ENCODE measurements at places on chromosomes 3 and 15.

DNA sequence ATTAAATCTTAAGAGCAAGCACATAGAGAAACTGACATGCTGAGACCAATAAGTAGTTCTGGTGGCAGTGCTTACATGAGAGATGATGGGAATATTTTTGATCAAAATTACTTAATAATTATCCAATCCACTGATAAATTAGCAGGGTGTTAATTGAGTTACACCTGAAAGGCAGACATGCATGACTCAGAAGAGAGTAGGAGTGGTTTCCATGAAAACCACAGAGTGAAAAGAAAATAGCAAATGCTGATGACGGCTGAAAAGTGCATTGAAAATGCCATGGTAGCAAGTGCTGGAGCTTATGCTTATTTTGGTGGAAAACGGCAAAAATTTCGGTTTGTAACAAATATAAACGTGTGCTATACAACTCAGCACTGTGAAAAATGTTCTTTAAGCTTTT lies 267.8 kb upstream of the LRRN1 start:
- no peak for DNase-seq

- no peak for DNase-seq
Measured at GRCh38 chr3:152348436-152349177, 79.9 kb downstream of the MBNL1 start.

DNA sequence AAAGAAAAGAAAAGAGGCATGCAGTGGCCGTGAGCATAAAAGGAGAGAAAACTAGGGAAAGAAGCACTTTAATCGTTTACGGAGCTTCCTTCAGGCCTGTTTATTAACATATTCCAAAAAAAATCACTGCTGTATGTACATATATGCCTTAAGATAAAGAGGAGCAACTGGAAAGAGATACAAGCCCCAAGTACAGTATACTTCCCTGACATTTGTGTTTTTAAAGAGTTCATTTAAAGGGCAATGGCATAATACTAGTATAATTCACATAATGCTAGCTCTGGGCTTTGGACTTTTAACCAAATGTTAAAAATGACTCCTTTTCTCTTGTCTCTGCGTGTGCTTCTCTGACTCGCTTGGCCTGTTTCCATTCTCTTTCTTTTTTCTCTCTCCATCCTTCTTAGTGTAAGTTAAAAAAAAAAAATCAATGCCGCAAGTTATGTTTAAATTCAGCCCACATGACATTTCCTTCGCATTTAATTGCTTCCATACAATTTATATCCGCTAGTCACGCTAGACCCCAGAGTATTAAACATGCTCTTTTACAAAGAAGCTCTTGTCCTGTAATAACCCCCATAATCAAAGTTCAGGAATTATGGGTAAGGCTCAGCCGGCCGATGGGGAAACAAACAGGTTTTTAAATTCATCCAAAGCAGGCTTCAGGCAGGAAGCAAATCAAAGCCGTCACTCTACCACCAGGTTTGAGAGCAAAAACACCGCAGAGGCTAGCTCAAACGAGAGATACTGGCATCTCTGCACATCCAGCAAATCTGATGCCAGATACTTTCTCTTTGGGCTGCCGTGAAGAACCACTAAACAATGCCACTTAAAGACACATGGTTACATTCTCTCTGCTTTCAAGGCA lies 19.4 kb downstream of the WWTR1 start:
- no peak for DNase-seq

- DNase-seq = no peak
Measured at GRCh38 chr3:42256135-42256819, 9.7 kb downstream of the CCK start.

DNA sequence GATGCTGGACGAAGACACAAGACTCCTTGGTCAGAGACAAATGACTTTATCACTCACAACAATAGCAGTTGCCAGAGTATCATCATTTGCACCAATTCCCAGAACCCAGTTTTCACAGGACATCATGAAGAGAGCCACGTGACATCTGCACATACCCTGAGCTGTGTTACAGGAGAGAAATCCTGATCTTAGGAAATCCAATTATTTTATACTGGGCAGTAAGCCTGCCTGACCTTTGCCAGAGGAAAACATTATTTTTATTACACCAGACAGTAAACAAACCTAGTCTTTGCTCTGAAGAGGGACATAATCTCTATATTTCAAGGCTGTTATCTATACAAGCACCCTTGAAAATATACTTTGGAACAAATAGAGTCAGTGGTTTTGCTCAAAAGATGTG lies 77.4 kb downstream of the ZBBX start:
- no peak for DNase-seq

DNA sequence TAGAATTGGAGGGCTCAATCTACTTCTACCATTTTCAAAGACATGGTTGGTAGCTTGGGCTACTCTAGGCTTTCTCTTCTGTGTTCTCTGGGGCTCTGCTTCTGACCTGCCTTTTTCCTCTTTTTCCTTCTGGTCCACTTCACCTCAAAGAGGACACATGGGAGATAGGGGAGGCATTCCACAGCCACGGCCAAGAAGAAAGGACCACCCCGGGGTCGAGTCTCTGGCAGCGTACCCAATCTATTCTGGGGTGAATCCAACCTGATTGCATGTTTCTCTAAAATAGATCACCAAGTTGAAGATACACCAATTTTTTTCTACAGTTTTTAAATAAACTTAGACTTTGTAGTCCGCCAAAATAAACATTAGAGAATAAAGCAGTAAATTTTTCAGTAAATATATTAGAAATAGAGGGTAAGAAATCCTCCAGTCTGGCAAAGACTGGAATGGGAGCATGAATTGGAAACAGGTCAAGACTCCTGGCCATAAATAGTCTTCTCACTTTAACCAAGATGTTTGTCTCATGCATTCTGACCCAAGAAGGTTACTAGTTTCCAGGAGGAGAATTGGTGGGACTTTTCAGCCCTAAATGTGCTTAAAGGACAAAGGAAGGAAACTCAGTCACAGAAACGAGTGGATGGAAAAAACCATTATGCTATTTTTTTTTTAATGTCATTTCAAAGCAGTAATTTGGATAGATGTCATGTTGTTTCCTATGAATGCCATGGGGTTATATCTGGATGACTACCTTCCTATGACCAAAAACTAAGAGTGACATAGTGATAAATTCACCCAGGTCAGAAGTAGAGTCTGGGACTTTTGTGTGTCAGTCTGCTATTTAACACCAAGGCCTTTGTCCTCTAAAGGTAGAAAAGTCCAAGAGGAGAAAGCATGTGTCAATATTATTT lies 71.3 kb upstream of the PHLDB2 start:
- no peak for DNase-seq

DNA sequence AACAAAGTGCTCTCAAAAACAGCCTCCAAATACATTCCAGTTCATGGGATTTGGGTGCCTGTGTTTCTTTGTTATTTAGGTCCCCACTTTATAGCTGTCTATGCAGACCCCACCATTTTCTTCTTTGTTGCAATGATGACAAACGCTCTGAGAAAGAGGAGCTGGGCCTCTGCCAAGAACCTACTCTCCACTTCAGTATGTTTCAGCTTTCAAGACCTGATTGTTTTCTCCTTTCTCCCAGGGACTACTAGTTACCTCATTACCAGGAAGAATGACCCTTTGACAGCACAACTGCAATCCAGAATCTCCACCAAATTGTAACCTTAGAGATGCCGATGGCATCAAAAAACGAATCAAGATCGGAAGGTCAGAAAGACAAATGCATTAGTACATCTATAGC lies 236.8 kb downstream of the MEIS2 start:
- no peak for DNase-seq

GRCh38 chr15:99424131-99424571 lies 141.6 kb upstream of the MEF2A start:
- DNase-seq = no peak

DNA sequence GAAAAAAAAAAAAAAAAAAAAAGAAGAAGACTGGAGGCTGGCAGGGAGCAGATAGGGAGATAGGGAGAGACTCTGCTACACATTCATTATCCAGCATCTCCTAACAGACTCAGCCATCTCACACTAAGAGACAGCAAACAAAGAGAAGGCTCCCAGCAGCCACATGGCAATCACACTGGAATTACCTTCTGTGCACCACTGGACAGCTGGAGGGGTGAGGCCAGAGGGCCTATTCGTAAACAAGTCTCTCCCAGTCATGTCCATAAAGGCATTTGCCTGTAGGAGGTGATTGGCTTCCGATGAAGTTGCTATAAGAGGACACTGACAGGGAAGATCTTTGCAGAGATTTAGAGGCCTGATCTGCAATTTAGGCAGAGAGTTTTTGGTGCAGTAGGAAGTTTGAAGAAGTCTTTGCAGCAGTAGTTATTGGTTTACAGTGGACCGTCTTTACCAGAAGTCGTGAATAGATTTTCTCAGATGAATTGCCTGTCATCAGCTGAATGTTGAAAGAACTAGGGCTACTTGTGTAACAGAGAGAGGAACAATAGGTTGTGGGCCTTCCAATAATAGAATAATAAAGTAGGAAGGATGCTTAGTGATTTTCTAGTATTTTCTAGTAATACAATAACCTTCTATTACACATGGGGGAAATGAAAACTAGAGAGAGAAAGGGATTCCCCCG lies 89.7 kb downstream of the TP63 start:
- no peak for DNase-seq

DNA sequence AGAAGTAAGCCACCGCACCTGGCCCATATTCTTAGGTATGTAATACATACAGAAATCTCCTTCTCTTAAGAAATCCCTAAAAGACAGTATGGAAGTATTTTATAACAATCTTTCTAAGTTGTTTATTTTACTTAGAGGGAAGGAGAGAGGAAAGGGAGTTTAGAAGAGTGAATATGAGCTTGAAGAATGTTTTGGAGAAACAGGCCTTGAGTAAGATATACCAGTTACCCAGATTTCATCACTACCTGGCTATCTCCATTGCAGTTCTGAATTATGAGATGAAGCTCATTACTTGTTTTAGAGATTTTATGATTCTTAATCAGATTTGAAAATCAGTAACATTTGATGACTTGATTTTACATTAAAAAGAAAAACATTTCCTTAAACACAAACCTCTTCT lies 71.9 kb downstream of the DCUN1D1 start:
- no peak for DNase-seq

GRCh38 chr3:79586232-79586631 lies 181.6 kb downstream of the ROBO1 start:
- DNase-seq = no peak

GRCh38 chr3:74787011-74787410 lies 172.6 kb upstream of the CNTN3 start:
- DNase-seq = no peak

DNA sequence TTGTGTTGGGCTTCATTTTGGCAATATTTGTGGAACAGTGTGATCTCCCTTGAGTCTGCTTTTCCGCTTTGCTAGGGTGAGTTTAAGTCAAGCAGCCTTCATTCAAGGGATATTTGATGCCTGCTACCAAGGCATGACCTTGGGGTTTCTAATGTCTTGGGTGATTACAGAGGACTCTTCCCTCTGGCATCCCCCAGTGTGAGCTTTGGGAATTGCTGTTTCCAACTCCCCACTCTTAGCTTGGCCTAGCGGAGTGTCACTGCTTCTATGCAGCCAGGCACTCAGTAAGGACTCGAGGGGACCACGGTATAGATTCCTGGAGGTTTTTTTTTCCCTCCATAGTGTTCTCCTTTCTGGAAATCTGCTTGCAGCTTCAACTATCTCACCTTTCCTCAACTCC lies 21.1 kb downstream of the GCNT3 start:
- no peak for DNase-seq

GRCh38 chr3:177597311-177598096 lies 400.2 kb upstream of the TBL1XR1 start:
- DNase-seq = no peak

DNA sequence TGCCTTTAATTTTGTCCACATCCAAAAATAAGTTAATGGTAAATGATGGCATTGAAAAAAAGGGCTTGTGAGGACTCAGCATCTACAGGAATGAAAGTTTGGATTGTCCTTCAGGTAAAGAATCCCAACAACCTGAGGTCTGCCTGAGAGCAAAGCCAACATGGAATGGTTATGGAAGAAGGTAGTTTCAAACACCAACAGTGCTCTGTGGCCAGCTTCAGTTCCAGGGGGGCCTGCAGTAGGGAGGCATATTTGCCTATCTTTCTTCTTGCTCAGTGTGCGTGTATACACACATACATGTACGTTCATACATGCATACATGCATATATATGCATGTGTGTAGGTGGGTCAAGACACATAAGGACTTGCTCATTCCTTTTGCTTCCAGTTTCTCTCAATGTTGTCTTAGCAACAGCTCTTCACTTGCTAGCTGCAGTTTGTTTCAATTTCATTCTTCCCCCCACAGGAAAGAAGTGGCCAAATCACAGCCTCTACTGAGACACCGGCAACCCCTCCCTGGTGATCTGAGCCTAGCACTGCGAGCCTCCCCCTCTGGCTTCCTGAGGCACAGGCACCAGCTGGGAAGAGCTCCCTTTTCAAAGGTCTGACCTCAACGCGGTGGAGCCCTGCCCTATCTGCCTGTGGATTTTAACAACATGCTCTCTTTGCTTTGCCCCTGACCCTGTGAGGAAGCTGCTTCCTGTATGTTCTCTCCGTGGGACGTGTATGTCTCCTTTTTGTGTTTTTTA lies 146.2 kb downstream of the KLF13 start:
- DNase-seq = peak; percentile 40

- no peak for DNase-seq
Measured at GRCh38 chr3:121871430-121871829, 22.8 kb upstream of the SLC15A2 start.

GRCh38 chr3:133441867-133442270 lies 42.0 kb downstream of the BFSP2 start:
- no peak for DNase-seq

GRCh38 chr3:142232340-142232739 lies 7.0 kb upstream of the GK5 start:
- DNase-seq = no peak

DNA sequence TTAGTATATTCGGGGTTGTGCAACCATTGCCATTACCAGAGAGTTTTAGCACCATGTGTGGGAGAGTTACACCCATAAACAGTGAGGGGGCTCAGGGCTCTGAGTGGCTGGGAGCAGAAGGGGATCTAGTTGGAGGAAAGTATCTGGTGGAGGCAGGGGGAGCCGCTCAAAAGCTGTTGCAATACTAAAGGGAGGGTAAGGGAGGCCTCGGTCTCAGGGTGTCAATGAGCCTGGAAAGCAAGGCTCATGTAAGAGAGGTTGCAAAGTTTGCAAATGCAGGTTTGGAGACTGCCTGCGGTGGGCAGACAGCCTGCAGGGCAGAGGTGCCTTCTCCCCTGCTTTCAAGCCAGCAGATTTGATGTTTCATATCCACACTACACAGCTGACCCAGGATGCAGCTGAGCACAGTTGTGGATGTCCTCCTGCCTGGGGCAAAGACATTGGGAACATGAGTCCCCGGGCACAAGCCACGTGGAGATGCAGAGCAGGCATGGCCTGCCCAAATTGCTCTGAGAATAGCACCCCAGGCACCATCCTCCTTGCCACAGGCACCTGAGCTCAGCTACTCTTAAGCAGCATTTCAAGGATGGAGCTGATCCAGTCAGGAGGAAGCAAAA lies 181.4 kb downstream of the TLE3 start:
- no peak for DNase-seq
